ENCODE measurements at places on chromosomes 3 and 15.
A peak's percentile ranks its signal among the peaks of the same experiment; 100 is the strongest.

GRCh38 chr3:72515941-72516340 lies 332.3 kb downstream of the SHQ1 start:
- no peak for DNase-seq

DNA sequence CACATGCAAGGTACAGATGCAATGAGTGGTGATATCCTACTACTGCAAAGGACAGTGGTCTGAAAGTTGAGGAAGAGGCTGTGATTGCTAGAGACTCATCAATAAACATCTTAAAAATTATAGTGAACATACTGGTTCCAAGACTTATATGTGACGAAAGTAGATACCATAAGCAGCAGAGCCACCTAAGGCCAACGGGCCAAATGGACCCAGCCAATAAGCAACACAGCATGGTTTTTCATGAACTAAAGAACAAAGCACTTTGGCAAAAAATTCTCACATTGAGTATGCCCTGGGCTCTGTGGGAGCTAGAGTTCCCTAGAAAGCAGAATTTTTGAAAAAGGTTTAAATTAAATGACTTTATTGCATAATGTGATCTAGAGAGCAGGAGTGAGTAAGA lies 272.1 kb downstream of the SI start:
- DNase-seq = no peak

GRCh38 chr15:67564021-67564967 lies 21.8 kb downstream of the MAP2K5 start:
- DNase-seq = no peak

DNA sequence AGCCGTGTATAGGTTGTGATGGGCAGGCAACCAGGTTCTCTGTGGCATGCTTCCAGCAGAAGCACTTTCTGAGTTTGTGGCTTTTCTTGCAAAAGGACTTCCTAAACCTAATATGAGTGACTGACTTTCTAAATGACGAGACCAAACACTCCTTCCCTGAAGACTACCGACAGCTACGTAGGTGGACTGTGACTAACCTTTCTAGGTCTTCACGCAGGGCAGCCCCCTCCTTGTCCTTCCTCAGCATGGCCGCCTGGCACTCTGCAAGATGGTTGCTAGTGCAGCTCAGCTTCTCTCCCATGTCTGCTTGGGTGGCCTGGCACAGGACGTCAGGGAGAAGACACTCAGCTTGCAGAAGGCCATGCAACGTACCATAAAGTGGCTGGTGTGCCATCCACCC lies 20.9 kb downstream of the CXCR6 start:
- no peak for DNase-seq

DNA sequence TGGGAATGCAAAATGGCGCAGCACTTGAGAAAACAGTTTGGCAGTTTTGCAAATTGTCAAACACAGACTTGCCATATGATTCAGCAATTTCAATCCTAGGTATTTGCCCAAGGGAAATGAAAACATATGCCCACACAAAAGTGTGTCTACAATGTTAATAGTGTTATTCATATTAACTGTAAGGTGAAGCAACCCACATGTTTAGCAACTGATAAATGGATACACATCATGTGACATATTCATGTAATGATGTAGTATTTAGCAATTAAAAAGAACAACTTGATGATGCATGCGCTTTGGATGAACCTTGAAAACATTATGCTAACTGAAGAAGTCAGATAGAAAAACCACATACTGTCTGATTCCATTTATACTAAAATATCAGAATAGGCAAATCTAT lies 539.0 kb upstream of the PPP2R3A start:
- DNase-seq = no peak

GRCh38 chr15:71185706-71186105 lies 70.4 kb downstream of the THSD4 start:
- DNase-seq = no peak

DNA sequence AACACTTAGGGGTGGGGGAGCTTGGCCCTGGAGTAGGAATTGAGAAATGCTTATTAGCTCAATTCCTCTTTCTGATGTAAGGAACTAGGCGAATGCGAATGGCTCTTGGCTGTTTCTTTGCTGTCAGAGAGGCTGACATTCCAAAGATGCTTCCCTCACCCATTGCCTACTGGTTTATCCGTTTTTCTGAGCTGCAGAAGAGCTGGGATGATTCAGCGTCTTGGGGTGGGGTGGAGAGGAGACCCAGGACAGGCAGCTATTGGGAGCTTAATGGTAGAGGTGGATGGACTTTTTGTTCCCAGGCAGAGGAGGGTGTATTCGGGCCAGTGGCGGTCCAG lies 9.8 kb downstream of the PLEKHO2 start:
- DNase-seq = no peak

GRCh38 chr15:93719921-93720351 lies 511.4 kb upstream of the MCTP2 start:
- DNase-seq = no peak

- DNase-seq = no peak
Measured at GRCh38 chr3:72593881-72594397, 254.3 kb downstream of the SHQ1 start.

GRCh38 chr15:99959326-99959725 lies 226.1 kb upstream of the LYSMD4 start:
- no peak for DNase-seq

DNA sequence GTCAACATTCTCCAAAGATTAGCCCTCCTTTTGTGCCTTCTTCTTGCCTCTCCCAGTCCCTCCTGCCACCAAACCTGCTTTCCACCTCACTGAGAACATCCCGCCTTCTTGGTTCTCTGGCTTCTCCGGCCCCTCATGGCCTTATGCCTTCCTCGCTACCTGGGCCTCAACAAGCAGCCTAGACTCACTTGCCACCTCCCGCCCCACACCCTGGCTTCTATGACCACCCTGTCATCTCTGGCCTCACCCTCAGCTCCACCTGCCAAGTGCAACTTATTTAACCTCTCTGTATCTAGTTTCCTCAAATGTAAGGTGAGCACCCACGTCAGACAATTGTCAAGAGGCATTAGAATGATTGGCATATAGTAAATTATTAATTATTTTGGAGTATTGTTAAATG lies 68.8 kb upstream of the MEX3B start:
- DNase-seq = no peak

GRCh38 chr15:43266834-43267233 lies at the start of gene TGM5:
TSS of gene TGM5 (minus strand) at chr15:43266928. CDS start at chr15:43266849, 79 bp downstream.
- DNase-seq = no peak

DNA sequence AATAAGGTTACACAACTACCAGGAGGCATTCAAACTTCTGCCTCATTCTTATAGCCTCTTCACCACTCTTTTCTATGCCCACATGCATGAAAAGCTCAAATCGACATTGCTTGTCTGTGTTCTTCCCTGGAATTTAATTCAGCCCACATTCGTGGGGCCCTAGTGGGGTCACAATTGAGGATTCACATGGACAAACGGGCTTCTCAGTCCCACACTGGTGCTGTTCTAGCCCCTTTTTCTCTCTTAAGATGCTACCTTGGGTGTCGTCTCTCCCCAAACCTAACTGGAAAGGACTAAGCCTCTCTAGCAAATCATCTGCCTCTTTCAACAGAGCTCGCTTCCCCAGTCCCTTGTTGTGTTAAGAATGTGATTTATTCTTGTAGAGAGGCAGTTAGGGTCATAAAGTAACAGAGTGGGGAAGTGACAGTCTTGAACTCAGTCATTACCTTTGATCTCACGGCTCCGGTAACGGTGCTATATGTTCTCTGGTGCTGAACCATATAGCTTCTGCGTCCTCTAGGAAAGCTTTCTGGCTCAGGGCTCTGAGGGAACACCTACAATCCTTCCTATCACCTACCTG lies 4.9 kb downstream of the LPP start:
- DNase-seq = no peak

DNA sequence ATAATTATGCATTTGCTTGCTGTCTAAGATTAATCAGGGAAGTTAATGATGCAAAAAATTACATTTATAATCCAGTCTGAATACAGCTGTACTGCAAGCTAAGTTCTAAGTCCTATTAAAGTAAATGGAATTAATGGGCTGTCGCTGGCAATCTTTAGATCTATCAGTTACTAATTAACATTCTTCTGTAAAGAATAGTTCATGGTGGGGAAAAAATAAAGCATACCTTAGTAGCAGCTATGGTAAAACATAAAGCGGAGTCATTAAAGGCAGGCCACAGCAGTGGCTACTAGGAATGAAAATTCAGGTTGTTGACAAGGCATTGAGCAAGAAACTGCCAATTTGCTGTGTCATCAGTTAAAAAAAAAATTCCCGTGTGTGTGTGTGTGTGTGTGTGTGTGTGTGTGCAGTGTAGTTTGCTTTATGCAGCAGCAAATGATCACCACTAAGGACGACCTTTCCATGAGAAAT lies 129.8 kb downstream of the ZNF385D start:
- DNase-seq = no peak

DNA sequence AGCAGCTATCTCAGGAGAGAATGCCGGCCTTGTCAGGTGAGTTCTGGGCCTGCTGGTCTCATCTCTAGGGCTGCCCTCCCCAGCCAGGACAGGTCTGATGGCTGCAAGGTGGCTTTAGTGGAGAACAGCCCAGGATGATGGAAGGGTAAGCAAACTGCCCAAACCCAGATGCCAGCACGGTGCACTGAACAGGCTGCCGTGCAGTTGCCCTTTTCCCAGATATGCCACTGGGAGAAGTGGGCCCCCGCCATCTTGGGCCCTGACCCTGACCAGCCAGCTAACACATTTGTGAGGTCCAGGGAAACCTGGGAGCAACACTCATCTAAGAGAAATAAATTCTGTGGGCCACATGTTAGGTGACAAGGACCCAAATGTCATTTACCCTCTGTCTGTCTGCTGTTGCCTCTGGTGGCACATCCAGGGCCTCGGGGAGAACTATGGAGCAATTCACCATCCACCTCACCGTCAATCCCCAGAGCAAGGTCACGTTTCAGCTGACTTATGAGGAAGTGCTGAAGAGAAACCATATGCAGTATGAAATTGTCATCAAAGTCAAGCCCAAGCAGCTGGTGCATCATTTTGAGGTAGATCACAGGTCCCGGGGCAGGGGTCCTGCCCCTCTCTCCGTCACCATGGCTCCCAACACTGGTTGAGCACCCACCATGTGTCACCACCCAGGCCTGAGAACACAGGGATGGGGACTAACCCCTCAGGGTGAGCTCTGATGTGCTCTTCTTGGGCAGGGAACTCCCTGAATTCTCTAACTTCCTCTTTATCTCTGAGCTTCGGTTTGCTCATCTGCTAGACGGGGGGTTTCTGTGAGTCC lies 1.8 kb downstream of the ITIH1 start:
- DNase-seq = no peak

DNA sequence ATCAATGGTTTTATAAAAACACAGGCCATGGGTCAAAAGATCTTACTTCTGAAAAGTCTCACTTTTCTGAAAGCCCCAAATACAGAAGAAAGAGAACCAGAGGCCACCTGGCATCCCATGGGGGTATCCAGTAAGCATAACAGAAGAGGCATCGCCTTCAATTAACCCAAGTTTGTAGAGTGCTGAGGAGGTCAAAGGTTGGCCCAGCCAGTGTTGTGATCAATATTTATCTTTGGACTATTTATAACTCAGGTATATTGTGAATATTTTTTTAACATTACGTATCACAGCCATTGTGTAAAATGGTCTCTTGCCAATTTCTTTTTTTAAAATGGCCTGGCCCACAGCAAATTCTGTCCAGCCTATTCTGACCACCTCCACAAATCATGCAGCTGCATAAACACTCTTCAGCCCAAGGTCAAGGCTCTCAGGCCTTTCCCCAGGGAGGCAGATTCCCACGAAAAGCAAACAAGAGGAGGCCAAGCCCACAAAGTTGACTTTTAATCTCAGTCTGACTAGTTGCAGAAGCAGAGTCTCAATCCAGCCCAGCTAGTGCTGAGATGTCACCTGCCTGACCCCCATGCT lies 26.2 kb upstream of the SPTBN5 start:
- no peak for DNase-seq

DNA sequence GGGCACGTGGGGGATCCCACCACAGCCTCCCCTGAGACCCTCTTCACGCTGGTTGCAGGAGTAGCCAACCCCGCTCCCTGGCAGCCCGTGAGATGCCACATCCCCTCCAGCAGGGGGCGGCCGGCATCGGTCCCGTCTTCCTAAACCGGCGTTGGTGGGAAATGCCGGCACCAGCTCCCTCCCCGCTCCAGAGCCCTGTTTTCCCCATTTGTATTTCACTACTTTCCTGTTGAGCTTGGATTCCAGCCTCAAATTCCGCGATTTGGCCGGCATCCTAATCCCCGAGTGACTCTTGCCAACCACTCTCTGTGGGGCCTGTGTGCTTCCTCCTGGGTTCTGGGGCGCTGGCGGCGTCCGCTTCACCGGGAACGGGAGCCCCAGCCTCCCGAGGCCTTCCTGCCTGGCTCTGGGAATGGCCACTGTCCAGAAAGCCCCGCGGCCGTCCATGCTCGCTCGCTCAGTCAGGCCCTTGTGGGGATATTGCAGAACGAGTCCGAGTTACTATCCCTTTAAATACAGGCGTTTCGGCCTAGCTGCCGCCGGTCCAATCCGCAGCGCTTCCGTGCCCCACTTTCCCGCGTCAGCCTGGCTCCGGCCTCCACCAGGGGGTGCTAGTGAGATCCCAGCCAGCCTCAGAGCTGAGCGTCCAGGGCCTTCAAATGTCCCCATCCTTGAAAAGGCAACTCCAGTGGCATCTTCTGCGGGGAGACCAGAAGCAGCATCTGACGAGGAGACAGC lies 8.1 kb upstream of the ADAMTS17 start:
- peak; percentile 92 for DNase-seq

DNA sequence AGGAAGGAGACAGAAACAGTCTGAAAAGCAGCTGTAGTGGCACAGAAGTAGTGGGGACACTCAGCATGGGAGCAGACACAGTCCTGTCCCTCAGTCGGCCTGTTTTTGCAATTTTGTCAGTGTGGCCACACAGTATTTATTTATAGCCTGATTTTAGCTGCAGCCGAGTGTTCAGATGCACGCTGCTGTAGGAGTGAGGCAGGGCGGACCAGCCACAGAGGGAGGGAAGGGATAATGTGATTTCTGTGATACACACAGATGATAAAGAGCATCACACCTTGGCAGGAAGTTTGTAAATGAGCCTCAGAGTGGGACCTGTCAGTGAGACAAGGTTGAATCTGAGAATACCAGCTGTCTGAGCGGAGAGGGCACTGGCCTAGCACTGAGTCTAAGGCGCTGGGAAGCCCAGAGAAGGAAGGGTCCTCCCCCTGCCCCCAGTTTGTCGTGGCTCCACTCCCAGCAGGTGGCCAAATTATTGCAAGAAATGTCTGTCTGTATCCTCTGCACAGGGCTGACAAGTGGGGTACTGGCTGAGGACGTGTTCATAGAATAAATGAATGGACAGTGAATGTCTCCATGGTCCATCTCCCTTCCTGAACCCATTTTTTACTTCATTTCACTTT lies 3.8 kb downstream of the PSTPIP1 start:
- DNase-seq = no peak

DNA sequence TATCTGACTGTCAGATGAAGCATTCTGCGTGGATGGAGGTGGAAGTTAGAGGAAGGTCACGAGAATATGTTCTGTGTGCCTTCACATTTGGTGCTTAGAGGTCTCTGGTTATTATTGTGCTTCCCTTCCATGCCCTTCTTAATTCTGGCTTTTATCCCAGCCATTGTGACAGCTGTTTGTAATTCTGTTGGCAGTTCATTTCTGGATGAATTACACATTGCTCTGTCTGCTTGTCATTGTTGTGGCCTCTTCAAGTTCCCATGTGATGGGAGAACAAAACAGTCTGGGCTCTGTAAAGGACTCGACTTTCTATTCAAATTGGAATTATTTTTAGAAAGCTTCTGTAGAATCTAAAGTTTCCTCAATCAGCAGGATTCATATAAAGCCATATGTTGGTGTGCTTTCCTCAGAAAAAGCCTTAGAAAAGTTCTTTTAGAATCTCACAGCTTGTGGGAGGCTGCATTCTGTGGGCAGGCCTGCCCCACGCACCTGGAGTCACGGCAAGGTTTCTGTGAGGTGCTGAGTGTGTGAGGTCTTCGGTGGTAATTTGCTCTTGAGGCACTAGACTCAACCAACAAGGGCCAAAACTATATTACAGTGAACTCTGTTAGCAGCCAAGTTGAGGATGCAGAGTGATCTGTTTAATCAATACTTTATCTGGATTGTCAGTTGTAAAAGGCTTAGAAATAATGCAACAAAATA lies 397.4 kb upstream of the AZI2 start:
- no peak for DNase-seq
